Fibroblast of villous mesenchyme (primary cell): ENCODE measurements at places on chromosomes 3 and 15. TPM values are rescaled to one million over a fixed set of nuclear protein-coding genes. Genes with fewer than 3 reads are reported as not detected.

The RARRES1 gene
- 6.4 and 8.2 TPM in 2 replicates for total RNA-seq

The PRRT3 gene
- 3.2 and 3.5 TPM in 2 replicates for total RNA-seq

The ITIH3 gene
- 1.6 and 8.2 TPM in 2 replicates for total RNA-seq

The KLF15 gene
- 0.32 and 0.43 TPM in 2 replicates for total RNA-seq
